NT2/D1 (cell line): ENCODE measurements at places on chromosomes 11 and 22.

DNA sequence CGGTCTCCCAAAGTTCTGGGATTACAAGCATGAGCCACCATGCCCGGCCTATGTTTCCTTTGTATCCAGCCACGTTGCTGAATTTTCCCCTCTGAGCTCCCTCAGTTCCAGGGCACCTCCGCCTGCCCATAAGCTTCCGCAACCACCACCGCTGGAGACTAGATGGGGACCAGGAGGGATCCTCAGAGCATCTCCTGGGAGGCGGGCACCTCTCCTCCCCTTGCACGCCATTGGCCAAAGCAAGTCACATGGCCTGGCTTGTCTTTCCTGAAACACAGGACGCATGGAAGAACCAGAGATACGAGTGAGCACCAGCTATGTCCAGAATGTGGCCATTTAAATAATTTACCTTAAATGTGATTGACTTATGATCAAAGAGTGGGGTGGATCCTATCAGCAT lies 388.3 kb downstream of the BRD1 start:
- no peak for DNase-seq

- no peak for DNase-seq
Measured at GRCh38 chr22:47219789-47220188, 457.3 kb downstream of the TBC1D22A start.

DNA sequence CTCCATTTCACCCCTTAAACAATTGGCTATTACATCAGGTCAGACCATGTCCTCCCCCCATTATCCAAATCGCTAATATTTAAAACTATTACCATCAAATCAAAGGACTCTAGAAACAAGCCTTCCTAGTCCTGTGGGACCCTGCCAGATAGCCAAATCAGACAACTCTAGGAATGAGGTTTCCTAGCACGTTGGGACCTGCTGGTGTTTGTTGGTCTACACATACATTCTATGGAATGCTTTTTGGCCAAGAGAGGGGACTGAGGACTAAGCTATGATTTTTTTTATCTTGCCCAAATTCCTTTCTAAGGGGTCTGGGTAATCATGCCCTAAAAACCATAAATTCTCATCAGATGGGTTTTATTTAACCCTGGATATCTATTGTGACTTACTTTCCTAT lies 14.1 kb upstream of the SELENOH start:
- no peak for DNase-seq

- no peak for DNase-seq
Measured at GRCh38 chr11:102886999-102887398, 12.2 kb upstream of the MMP12 start.

DNA sequence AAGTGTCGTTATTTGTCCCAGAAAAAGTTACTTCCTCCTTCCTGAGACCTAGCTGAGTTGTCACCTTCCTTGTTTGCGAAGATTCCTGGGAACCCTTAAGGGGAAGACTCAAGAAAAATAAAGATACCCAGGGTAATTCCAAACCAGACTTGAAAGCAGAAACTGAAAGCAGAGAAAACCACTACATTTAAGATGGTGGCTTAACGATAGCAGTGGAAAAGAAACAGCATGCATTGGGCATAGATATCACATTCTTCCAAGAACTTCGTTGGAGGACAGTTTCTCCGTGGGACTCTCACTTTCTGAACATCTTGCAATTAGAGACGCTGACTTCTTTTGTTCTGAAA lies 89.1 kb downstream of the FAM76B start:
- no peak for DNase-seq

GRCh38 chr11:8584082-8584481 lies 9.9 kb downstream of the STK33 start:
- DNase-seq: no peak

DNA sequence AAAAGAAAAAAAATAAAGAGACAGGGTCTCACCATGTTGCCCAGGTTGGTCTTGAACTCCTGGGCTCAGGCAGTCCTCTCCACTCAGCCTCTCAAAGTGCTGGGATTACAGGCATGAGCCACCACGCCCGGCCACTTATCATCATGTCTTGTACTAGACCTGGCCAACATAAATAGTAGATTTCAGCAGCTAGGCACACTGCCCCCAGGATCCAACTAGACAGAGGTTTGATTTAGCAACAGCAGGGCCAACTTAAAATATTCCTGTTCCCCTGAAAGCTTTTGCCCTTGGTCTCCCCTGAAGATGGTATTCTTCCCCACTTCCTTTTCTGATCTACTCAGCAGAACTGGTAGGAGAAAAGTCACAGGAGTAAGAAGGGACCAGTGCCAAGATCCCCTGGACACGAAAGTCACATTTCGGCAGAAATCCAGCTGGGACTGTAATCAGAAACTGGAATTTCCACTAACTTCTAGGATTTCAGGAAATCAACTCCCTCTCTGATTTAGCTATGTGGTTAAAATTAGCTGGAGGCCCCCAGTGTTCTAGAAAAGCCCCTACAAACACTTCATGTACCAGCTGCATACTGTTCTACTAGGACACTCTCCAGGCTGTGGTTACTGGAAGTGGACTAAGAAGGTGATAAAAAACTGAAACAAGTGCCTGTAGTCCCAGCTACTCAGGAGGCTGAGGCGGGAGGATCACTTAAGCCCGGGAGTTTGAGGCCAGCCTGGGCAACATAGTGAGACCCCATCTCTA lies 8.9 kb upstream of the PPP2R1B start:
- no peak for DNase-seq

GRCh38 chr11:61893981-61894380 lies 2.6 kb upstream of the FADS3 start:
- DNase-seq: no peak

DNA sequence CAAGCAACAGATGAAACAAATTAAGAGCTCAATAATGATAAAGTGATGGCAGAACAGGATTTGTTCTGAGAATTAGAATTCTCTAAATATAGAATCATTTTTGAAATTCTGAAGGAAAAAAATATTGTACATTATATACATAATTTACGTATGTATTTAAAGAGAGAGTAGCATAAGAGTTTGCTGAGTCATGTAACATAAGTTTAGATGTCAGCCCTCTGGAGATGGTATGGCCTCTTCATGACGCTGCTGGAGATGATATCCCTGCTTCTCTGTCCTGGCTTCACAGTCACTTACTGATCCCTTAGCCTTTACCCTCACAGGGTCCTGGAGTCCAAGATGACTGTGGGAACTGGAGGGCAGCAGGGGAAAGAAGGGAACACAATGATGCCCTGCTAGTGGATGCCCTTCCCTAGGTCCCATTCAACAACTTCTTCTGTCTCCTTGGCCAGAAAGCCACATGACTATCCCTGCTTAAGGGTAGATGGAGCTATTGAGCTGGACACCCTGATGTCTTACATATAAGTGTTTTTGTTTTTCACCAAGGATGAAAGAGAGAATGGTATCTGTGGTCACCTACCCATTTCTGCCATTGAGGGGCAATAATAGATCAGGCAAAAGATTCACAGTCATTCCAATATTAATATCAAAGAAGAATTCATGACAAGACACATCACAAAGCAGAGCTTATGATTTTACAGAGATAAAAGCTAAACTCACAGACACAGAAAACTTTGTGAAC lies 753.1 kb downstream of the TBC1D22A start:
- no peak for DNase-seq

DNA sequence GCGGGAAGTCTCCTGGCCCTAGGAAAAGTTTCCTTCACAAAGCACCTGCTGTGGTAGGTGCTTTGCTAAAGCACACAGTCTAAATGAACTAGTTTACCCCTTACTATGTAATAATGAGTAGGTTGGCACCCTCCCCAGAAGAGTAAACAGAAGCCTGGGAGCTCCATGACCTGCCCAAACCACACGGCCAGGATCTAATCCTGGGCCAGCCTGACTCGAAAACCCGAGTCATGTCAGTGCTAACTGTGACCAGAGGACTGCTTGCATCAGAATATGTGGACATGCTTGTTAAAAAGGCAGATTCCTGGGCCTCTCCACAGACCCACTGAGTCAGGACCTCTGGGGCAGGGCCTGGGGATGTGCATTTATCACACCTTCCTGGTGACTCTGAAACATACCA lies 67.7 kb downstream of the PANX1 start:
- DNase-seq: no peak

- DNase-seq: no peak
Measured at GRCh38 chr22:50357222-50357621, 14.1 kb downstream of the PPP6R2 start.

GRCh38 chr11:8034106-8034585 lies 46.9 kb upstream of the TUB start:
- no peak for DNase-seq

GRCh38 chr11:28621753-28622152 lies 513.6 kb downstream of the METTL15 start:
- no peak for DNase-seq

GRCh38 chr11:36574486-36574885 lies 6.7 kb downstream of the RAG1 start:
- DNase-seq: no peak

GRCh38 chr11:4087551-4087950 lies 7.0 kb upstream of the RRM1 start:
- no peak for DNase-seq

DNA sequence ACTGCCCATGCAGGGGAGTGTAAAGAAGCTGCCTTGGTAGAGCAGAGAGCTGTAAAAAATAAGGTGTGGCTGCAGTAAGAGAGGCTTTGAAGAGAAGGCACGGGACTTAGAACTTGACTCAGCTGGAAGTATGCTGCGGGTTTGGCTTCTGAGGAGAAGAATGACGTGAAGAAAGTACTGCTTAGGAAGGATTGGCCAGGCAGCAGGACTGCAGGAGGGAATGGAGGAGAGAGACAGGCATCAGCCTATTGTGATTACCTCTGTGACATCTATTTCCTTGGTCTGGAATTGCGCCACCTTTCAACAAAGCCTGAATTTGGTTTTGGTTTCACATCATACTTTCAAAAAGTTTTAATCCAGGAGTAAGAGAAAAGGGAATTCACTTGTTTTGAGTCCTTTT lies 22.5 kb downstream of the PRRG4 start:
- no peak for DNase-seq

GRCh38 chr11:18608376-18608775 lies 8.8 kb downstream of the MISFA start:
- no peak for DNase-seq

GRCh38 chr22:37640591-37641560 lies 1.4 kb downstream of the SH3BP1 start:
- no peak for DNase-seq

DNA sequence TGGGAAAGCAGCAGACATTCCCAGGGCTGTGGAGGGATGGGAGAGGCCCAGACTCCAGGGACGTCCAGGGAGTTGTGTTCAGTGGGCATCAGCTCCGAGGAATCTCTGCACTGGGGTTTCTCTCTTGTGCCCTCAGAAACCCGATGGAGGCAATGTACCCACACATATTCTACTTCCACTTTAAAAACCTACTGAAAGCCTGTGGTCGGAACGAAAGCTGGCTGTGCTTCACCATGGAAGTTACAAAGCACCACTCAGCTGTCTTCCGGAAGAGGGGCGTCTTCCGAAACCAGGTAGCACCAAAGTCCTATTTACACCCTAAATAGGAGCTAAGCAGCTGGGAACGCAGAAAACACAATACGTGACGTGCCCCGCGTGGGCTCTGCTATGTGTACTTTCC lies 8.3 kb downstream of the APOBEC3D start:
- DNase-seq: no peak

- DNase-seq: no peak
Measured at GRCh38 chr11:32829157-32829679, 509 bp upstream of the PRRG4 start.

GRCh38 chr22:26199665-26200064 lies 30.4 kb downstream of the SEZ6L start:
- no peak for DNase-seq

GRCh38 chr11:79082907-79083306 lies 357.9 kb downstream of the TENM4 start:
- DNase-seq: no peak

GRCh38 chr22:44658311-44658953 lies 43.6 kb upstream of the PRR5 start:
- DNase-seq: no peak

DNA sequence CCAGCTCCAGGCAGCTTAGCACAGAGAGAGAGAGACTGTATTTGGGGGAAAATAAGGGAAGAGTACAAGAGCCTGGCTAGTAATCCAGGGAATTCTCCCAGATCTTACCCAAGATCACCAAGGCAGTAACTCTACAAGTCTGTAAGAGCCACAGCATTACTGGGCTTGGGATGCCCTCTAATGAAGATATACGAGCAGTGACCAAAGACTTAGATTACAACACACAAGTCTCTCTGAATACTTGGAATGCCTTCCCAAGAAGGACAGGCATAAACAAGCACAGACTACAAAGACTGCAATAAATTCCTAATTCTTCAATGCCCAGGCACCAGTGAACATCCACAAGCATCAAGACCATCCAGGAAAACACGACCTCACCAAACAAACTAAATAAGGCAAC lies 17.7 kb downstream of the DNAJC24 start:
- peak; percentile 11 for DNase-seq

- DNase-seq: no peak
Measured at GRCh38 chr11:133553885-133554740, 21.8 kb upstream of the OPCML start.

- DNase-seq: no peak
Measured at GRCh38 chr22:45576730-45577464, 74.2 kb downstream of the FBLN1 start.

- DNase-seq: no peak
Measured at GRCh38 chr22:46185283-46185682, 35.0 kb downstream of the PPARA start.

- no peak for DNase-seq
Measured at GRCh38 chr11:269146-269890, 8.9 kb upstream of the NLRP6 start.

GRCh38 chr11:79025622-79026021 lies 415.2 kb downstream of the TENM4 start:
- DNase-seq: peak; percentile 74

GRCh38 chr11:19288256-19288655 lies 47.5 kb upstream of the E2F8 start:
- DNase-seq: no peak

- no peak for DNase-seq
Measured at GRCh38 chr11:69260622-69261021, 33.3 kb upstream of the MYEOV start.

DNA sequence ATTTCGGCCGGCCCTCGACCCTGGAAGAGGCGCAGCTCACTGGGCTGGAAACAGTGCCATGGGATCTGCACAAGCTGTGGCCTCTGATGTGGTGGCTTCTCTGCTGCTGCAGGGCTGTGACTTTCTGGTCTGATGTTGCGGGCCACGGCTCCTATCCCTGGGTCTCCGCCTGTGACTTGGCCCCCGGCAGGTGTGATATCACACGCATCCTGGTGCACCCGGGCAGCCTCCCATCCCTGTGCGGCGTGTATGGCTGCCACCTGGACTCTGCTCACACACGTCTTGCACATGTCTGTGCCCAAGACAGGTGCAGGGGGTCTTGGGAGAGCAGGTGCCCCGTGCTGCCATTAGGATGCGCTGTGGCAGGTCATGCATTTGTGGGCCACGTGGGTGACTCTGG lies 31.1 kb downstream of the GRAMD4 start:
- no peak for DNase-seq
